Fibroblast of gingiva (primary cell): ENCODE measurements at places on chromosomes 5 and 9.

DNA sequence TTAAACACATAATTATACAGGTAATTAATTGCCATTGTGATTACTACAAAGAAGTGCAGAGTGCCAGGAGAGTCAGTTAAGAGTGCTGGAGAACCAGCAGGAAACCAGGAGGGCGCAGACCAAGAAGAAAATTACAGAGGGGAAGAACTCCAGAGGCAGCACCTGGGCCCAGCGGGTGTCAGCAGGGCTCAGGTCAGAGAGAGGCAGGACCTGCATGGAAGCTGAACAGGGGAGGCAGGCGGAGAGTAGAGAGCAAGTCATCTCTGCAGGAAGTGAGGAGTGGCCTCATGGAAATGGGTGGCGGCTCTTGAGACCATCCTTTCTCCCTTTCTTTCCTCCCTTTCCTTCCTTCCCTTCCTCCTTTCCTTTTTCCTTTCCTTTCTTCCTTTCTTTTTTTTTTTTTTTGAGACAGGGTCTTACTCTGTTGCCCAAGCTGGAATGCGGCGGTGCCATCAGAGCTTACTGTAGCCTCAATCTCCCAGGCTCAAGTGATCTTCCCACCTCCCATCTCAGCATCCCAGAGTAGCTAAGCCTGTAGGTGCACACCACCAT is 4.0 kb upstream of the ZBTB34 start:
- no peak for DNase-seq

GRCh38 chr9:89352874-89353649 is 34.8 kb downstream of the SECISBP2 start:
- no peak for DNase-seq

DNA sequence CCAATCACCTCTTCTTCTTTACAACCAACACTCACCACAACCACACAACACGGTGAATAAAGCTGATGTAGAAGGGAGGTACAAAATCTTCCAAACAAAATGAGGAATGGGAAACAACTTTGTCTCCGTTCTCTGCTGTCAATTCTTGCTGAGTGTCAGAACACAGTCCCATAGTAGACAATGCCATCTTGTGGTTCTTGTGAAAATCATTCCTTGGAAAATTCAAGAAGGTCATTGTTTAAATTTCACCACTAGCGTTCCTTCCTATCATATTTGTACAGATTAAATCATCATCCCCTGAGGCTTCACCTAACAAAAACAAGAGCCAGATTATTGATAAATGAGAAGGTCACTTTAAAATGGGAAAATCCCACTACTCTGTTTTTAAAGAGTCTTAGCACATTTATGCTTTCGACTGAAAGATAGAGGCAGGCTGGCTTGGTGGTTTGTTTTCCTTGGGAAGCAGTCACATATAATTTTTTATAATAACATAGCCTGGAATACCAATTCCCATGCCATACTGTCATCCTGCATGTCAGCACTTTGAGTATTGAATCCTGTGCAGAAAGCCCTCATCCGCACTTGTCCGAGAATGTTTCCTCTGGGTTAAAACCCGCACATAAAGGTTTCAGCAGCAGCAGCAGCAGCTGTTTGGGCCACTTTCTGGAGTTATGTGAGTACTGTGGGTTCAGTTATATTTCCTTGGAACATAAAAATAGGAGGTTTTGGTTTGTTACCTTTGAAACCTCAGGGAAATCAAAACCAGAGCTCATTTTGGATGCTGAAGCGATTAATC is 395.0 kb upstream of the SMARCA2 start:
- no peak for DNase-seq

GRCh38 chr5:82104872-82105271 is 133.0 kb downstream of the ATG10 start:
- no peak for DNase-seq

GRCh38 chr9:4289411-4290326 is 10.2 kb downstream of the GLIS3 start:
- no peak for DNase-seq

GRCh38 chr9:108416324-108416723 is 439.5 kb downstream of the ACTL7B start:
- DNase-seq = no peak

DNA sequence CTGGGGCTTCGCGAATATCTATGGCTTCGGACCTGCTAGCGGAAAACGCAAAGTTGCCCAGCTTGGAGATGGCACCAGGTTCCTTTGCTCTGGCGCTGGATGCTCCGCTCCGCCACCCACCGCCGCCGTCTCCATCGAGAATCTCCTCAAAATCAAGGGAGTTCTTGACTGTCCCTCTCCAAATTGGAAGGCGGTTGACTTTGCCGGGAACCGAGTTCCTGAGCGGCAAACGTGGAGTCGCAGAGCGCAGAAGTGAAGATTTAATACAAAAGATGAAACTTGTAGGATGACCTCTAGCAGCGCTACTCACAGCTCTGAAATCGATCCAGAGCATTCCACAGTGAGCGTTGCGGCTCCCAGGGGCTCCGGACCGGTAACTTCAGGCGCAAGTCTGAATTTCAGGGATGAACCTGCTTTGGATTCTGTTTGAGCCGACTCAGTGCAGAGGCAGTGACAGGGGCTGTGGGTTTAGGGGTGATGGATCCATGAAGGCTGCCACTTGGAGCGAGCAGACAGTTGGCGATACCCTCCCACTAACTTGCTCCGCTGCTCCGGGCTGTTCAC is 1641.5 kb upstream of the C9orf72 start:
- no peak for DNase-seq

DNA sequence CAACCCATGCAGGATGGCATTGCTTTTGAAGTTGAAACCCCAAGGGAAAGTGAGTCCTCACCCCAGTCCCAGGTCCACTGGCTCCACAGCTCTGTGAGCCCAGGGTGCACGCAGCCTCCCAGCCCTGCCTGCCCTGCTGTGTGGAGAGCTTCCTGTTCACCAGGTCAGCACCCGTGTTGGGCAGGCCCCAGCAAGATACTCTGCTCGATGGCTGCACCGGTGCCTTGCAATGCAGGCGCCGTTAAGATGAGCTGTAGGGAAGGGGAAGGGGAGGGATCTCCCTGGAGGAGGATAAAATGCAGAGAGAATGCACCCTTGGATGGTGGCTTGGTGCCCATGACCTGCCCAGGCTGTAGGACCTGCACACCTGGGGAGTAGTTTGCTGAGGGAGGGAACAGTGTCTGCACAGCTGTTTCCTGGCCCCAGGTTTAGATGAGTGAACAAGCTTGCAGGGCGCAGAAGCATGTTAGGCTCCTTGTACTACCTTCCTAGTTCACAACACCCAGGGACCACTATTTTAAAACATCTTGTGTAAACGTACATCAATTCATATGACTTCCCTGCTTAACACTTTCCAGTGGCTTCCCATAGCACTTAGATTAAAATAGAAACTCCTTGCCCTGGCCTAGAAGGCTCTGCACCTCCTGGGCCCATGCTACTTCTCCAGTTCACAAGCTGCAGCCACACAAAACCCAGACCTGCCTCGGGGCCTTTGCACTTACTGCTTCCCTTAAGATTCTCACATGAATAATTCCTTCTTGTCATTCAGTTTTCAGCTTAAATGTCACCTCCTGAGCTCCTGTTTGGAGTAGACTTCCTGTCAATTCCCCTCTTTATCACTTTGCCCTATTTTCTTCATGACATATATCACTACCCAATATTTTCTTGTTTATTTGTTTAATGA is 19.6 kb downstream of the FAT2 start:
- DNase-seq = no peak

DNA sequence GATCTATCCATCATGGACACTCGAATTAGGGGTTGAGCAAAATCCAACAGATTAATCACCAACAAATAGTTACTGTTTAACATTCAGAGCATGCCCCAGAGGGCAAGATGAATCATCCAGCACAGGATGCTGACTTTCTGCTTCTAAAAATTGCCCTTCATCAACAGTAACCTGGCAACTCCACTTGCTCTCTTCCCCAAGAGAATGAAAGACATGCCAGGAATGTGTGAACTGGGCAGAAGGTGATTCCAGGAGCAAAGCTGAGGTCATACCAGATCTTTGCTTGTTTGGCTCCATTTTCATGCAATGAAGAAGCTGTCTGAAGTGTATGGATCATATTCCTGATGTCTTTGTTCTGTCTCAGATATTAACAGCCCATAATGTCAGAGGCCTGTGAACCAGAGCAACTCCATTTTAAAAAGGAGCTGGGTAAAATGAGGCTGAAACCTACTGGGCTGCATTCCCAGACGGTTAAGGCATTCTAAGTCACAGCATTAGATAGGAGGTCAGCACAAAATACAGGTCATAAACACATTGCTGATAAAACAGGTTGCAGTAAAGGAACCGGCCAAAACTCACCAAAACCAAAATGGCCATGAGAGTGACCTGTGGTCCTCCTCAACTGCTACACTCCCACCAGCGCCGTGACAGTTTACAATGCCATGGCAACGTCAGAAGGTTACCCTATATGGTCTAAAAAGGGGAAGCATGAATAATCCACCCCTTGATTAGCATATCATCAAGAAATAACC is 2.5 kb upstream of the ZNF367 start:
- peak; percentile 97 for DNase-seq

DNA sequence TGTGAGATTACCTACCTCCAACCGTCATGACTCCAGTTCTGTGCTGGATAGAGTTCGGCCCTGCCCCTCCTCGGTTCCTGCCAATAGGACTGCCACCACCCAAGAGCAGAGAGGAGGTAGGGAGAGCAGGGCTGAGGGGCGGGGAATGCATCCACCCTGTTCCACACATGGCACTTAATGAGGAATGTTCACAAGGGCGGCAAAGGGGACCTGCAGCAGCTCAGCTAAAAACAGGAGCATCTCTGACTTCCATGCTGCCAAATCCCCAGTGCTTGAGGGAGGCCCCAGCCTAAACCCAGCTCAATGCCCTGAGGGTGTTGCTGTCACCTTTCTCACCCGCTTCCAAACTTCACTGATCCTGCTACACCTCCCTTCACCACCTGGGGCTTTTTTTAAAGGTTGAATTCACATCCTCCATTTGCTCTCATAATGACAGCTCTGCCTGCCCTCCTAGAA is 7.8 kb upstream of the DELE1 start:
- DNase-seq = no peak

DNA sequence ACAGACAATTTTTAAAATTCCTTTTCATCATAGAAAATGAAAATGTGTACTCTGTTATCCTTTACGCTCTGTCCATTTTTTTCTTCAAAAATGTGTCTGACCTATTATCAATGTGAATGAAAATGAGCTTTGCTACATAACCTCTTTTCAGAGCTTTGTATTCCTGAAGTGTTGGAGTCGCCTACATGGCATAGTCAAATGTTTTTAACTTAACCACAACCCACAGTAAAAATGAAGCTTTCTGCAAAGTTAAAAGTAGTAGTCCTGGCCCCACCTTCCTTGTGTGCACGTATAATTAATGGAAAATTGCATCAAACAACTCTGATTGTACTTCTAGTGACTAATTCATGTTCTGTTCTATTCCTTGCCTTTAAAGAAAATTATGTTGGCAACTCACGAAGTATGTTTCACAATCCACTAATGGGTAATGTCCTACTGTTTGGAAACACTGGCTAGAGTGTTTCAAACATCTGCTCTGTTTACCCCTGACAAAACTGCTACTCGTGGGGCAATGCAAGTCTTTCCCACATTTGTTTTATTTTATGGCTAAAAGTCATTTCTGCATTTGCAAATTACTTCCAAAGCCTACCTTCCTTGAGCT is 18.6 kb upstream of the PSAT1 start:
- DNase-seq = peak; percentile 95

DNA sequence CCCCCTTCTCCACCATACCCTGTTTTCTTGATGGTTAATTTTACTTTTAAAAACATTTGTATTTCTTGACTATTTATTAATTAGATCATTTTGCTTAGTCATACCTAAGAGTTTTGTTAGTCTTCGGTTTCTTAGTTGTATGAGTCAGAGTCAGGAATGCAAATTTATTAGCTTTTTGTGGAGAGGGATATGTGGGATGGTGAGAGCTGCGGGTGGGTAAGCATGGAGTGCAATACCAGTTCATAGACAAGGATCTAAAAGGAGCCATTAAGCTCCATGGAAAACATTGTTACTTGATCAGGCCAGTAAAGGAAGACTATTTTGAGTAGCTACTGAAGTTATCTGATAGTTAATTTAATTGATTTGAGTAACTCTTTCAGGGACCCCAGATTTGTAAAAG is 77.5 kb downstream of the ZSWIM6 start:
- peak; percentile 81 for DNase-seq

- peak; percentile 20 for DNase-seq
Observed at GRCh38 chr9:136110082-136111061, 8.3 kb downstream of the TMEM250 start.

DNA sequence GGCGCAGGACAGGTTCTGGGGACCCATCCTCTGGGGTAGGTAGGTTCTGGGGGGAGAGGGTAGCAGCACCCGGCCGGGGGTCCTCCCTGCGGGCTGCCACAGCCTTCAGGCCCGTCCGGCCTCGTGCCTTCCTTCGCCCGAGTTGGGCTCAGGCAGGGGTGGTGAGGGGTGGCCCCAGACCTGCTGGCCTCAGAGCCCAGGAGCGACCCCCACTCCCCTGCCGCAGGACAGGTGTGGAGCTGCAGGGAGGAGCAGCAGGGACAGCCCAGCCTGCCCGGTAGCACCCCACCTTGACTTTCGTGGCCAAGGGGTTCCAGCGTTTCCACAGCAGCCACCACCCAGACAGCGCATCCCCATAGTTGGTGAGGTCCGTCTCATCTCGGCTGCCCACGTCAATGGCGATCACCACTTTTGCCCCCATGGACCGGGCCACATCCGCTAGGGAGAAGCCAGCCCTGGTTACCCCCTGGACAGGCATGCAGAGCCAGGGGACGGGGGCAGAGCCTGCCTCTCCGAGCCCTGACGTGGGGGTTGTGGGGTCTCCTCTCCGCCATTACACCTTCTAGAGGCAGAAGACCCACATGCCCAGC is 3.4 kb upstream of the NSMF start:
- DNase-seq = no peak

DNA sequence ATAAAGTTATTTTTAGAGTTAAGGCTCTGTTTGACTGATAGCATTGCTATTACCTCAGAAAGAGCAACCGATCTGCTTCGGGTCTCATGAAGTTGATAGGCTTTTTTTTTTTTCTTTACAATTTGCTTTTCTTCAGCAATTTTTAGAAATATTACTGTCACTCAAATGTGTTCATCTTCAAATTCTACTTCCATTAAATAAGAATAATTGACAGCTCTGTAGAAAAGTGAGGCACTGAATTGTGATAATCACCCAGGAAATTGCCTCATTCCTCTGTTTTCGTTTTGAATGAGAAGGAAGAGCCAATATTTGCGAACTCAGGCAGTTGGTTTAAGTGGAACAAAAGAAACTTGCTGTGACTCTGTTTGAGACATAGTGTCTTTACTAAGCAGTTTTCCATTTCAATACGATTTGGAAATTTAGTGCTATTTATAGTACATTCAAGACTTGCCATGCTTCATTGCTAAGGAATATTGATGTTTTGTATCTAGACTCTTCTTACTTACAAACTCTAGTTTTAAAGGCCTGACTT is 700.5 kb upstream of the CDH10 start:
- DNase-seq = no peak

- no peak for DNase-seq
Observed at GRCh38 chr5:43268188-43268820, 44.9 kb downstream of the HMGCS1 start.

DNA sequence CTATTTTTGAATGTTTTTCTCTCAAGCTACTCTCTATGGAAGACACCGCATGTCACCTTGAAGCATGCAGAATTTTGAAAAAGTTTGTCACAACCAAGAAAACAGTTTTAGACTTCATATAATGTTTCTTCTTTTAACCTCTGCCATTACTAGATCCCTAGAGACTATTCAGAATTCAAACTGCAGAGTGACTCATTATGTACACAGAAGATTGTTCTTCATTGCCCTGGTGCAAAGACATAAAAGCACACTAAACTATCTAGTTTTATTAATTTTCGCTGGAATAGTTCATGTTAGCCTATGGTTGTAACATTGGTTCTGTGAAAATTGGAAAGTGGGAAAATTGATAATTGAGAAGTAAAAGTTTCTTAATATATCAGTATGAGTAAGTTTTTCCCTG is 18.4 kb downstream of the F2RL2 start:
- DNase-seq = peak; percentile 62

- DNase-seq = no peak
Observed at GRCh38 chr5:113507601-113508000, 5.9 kb upstream of the YTHDC2 start.
